Upper lobe of left lung (tissue), 6 donors: ENCODE measurements at places on chromosomes 11 and 22. TPM values are rescaled to one million over a fixed set of nuclear protein-coding genes. Genes with fewer than 3 reads are reported as not detected.

GRCh38 chr22:30969532-30970355 is 679 bp downstream of the TUG1 start:
- DNase-seq, result peak; percentile 32

- DNase-seq, result no peak
These were observed 306.7 kb downstream of the ST3GAL4 start for GRCh38 chr11:126662035-126662790.

- DNase-seq, result no peak
These were observed 413.0 kb upstream of the LRRC4C start for GRCh38 chr11:41872426-41872825.

F2 gene
- total RNA-seq, result not detected

- DNase-seq, result no peak
These were observed 44.4 kb downstream of the INSC start for GRCh38 chr11:15159085-15159484.

DNA sequence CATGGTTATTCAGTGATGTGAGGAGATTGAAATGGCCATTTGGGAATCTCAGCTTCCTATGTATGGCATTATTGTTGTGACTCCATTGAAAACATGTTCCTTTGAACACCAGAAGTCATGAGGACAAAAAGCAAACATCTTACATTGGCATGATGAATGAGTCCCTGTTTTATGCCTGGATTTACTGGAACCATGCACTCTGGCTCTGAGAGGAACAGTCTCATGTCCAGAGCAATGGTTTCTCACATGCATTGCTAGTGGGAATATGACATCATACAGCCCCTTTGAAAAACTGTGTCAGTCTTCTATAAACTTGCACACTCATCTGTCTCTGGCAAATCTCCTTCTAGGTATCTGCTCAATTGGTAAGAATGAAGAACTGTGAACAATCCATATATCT is 3.4 kb upstream of the KDM4F start:
- no peak for DNase-seq

DNA sequence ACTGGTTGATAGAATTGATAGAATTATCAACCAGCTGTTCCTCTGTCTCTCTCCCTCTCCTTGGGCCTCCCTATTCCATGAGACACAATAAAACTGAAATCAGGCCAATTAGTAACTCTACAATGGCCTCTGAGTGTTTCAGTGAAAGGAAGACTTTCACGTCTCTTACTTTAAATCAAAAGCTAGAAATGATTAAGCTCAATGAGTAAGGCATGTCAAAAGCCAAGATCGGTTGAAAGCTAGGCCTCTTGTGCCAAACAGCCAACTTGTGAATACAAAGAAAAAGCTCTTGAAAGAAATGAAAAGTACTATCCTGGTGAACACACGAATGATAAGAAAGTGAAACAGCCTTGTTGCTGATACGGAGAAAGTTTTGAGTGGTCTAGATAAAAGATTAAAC is 16.6 kb downstream of the PIH1D2 start:
- no peak for DNase-seq

DNA sequence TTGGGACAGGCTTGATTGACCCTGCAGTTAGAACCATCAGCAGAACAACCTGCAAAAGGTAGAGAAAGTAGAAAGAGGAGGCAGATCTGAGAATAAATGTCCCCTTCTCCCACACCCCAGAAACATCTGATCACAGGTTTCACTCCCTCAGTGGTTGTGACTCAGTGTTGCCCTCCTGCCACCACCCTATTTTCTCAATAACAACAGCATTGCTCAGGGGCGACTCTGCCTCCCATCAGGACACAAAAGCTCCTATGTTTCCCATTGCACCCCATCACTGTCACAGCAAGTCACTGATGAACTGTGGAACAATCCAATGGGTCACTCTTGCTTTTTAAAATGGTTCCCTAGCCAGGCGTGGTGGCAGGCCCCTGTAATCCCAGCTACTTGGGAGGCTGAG is 110.2 kb downstream of the RASSF10 start:
- no peak for DNase-seq

DNA sequence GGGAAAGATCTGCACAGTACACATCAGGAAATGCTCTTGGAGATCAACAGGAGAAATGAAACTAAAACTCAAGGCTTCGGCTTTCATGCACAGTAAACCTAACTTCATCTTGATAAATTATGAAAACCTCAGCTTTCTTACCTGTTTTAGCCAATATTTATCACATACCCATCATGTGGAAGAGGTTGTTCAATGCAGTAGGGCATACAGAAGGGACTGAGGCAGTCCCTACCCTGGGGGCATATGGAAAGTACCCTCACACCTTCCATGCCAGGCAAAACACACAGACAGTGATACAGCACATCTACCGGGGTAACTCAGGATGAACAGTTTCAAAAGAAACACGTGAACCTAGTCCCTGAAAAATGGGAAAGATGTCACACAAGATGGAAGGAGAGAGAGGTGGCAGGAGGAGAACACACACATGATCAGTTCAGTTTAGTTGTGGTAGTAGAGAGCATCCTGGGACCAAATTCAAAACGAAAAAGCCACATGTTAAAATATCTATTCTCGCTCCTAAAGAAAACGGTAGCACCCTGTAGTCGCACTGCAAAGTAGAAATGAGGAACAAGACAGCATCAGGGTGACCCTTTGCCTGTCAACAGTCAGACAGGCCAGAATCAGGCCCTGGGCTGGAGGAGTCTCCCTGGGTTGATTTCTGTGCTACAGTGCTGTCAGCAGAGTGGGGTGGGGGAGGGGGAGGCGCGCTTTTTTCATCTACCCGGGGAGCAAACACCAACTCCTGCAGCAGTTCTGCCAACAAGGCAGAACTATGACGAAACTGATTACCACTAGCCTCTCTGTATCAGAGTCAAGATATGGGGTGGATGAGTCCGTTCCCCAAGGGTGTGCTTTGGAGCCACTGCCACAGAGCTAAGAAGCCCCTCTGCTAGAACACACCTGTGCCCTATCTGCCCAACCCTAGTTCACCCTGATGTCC is 1.3 kb downstream of the HIRA start:
- peak; percentile 59 for DNase-seq

GRCh38 chr11:78351979-78352841 is 65.4 kb downstream of the GAB2 start:
- peak; percentile 28 for DNase-seq
